Inflammatory macrophage treated with lipopolysaccharide for 1 hour (primary cell): ENCODE measurements at places on chromosomes 5 and 9.
A peak's percentile ranks its signal among the peaks of the same experiment; 100 is the strongest.

DNA sequence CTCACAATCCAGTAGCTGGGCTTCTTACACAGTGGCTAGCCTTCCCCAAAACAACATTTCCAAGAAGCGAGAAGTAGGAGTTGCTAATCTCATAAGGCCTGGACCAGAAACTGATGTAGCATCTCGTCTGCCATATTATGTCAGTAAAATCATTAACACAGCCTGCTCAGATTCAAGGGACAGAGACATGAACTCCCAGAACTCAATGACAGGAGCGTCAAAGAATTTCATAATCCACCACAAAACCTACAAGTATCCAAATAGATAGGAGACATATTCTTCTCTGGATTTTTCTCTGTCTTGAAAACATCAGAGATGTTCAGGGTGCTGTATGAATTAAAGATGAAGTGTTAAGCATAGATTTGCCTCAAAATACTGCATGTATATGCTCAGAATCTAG, 457.6 kb upstream of the ACTBL2 start:
- no peak for DNase-seq

- no peak for DNase-seq
Observed at GRCh38 chr9:76732341-76732958, 31.8 kb upstream of the PCA3 start.

DNA sequence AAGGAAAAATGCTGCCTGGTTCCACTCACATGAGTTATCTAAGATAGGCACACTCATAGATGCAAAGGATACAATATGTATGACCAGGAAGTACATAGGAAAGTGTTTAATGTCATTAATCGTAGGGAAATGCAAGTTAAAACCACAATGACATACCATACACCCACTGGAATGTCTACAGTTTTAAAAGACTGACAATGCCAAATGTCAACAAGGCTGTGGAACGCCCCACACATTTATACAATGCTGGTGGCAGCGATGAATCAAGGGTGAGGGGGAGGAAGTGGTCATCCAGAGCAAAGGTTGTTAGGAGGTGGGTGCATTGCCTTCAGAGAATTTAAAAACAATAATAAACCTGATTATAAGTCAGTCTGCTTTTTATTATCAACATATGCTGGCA, 437.8 kb downstream of the ARHGEF28 start:
- peak; percentile 53 for DNase-seq

GRCh38 chr5:1823381-1824034, 22.3 kb downstream of the NDUFS6 start:
- no peak for DNase-seq

- DNase-seq = no peak
Observed at GRCh38 chr9:128987805-128988204, 40.3 kb downstream of the NUP188 start.

DNA sequence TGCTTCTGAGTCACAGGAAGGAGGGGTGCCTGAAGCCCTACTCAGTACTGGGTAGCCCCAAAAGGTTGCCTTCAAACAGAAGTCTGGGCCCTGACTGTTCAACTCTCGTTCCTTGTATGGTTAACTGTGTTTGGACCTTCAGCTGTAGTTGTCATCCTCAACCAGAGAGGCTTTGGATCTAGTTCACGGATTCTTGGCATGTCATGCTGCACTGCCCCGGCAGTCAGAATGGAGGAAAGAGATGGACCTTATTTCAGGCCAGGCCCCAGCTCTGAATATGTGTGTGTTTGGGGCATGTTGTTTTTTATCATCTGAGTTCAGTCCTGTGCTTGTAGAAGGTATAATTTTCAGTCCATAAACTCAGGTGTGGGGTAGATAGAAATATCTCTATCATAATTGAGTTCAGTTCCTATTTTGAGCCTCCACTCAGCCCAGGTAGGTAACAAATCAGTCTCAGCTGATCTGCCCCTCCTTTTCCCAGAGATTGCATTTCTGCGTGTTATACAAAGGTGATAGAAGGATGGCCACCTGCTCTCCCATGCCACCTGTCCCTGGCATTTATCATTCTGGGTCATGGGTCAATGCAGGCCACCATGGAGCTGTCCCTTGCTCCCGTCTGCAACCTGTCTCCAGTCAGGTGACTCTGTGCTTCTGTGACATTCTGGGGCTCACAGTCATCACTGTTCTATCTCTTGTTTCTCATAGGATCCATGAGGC, 127.5 kb upstream of the CPEB4 start:
- no peak for DNase-seq

GRCh38 chr5:76145945-76146344, 62.8 kb downstream of the SV2C start:
- no peak for DNase-seq

DNA sequence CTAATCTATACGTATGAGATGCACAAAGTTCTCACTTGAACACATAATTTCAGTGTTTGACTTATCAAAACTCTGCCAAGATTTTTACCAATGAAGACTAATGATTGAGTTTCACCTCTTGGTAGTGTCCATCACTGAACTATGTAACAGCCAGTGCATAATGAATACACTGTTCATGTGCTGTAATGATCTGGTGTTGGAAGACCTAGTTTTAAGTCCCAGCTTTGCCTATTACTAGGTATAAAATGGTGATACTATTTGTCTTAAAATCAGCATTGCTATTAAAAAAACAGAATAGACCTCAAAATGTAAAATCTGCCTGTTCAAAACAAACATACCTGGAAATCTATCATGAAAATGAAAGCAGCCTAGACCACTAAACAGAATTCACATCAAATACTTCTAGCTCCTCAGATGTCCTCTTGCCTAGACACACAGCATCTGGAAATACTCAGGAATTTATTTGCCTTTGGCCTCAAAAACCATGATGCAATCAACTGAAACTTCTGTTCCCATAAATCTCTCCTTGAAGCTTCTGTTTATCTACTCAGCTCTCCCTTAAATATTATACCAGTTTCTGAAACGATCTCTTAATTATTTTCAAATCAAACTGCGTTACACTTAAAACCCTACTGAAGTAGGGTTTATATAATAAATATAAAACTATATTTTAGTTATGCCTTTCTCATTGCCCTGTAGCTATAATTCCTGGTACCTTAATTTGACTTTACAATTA, 38.1 kb downstream of the MRPS27 start:
- peak; percentile 7 for DNase-seq

GRCh38 chr5:37836235-37836591, 3.6 kb downstream of the GDNF start:
- DNase-seq = no peak
